CD4-positive, alpha-beta T cell treated with Interleukin-10 for 1 hour (primary cell): ENCODE measurements at places on chromosomes 4 and X.
A peak's percentile ranks its signal among the peaks of the same experiment; 100 is the strongest.

- DNase-seq = no peak
Measured at GRCh38 chrX:6693051-6693450, 158.1 kb upstream of the VCX3A start.

GRCh38 chr4:14583331-14583730 is 418.9 kb upstream of the CPEB2 start:
- DNase-seq = no peak

DNA sequence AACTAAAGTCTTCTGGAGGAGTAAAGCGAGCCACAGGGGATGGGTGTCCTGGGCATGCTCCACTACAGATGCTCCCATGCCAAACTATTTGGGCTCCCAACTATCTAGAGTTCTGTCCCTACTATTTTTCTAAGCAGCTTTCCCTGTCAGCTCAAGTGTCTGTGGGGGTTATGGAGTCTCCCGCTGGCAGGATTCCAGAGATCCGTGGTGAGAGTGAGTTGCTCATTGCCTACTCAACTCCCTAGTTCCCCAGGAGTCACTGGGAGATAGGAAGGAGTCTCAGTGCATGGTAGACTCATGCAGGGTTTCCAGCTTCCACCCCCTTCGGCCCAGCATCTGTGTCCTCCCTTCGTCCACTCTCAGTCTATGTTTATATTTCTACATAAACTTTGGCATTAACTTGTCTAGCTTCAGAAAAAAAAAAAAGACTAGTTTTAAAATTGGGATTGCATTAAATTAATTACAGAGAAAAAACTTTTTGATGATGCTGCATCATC is 55.1 kb upstream of the INPP4B start:
- DNase-seq = no peak

DNA sequence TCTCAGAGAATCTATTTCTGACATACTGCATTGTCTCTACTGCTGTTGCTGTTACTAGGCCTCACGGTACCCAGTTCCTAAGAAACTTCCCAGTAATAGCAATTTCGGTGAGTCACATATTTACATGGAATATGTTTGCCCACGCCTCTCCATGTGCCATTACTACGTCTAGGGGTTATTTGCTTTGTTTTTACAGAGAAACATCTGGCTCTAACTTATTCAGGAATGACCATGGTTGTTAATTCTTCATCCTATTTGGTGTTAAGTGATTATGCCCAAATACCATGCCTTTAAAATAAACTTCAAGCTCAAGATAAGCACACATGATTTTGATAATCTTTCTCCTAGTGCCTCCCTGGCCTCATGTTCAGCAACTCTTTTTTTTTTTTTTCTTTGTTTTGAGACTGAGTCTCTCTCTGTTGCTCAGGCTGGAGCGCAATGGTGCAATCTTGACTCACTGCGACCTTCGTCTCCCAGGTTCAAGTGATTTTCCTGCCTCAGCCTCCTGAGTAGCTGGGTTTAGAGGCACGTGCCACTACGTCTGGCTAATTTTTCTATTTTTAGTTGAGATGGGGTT is 101.0 kb upstream of the HS3ST1 start:
- DNase-seq = no peak

GRCh38 chr4:21012851-21013331 is 312.6 kb downstream of the PACRGL start:
- DNase-seq = no peak

DNA sequence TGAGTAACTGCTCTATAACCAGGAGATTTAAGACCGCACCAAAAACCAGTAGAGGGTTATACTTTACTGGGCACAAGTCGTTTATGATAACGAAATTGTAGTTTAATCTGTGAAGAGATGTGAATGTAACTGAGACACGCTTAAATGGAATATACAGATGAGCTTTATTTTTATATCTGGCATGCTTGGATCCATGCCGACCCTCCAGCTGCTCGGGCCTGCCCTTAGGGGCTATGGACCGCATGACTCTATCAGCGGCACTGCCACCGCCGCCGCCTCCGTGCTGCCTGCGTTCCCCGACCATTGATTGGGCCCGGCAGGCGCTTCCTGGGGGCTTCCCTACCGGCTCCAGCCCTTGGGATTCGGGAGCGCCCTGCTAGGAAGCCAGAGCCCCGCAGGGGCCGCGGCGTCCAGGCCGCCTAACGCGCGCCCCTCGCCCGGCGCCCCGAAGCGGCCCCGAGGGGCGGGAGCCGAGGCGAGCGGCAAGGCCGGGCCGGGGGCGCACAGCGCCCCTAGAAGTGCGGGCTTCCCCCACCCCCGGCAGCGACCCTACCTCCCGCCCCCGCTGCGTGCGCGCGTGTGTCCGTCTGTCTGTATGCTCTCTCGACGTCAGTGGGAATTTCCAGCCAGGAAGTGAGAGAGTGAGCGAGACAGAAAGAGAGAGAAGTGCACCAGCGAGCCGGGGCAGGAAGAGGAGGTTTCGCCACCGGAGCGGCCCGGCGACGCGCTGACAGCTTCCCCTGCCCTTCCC is at the start of gene NFKB1:
NFKB1 (plus strand) TSS at position 664 of the 751 bp plus-strand sequence. CDS start 24,160 bp downstream, outside the sequence.
- peak; percentile 93 for DNase-seq

DNA sequence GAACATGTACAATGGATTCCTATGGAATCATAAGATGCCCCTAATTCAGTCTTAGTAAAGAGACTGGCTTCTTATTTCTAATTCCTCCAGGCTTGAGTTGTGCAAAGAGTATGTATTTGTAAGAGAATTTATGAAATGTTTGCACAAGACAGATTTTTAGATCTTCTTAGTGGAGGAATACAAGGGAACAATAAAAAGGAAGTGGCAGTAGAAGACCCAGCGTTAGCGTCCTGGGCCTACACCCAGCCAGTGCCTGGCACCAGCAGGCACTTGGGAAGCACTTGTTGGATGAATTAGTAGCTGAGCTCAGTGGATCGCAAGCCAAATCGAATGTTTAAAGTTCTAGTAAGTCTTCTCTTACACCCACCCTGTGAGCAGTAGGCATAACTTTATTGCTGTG is 157.4 kb downstream of the PTTG2 start:
- no peak for DNase-seq

DNA sequence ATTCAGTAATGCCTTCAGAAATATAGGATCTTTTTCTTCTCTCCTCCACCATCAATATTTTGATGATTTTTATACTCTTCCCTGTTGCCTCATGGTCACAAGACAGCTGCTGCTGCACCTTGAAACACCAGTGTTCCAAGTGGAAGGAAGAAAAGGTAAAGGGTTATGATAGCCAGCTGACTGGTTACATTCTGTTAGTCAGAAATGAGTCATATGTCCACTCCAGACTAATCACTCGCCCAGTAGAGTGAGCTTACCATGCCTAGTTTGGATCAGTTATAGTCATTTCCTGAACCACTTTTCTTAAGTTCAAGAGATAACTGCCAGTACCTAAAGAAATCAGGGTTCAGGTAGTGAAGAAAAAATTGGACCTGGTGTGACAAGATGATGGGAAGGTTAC is 532.3 kb upstream of the SMIM31 start:
- no peak for DNase-seq

- DNase-seq = no peak
Measured at GRCh38 chr4:20251796-20252655, at the start of gene SLIT2. Gene SLIT2, plus strand, starts transcription at chr4:20251905. Its CDS starts 1,911 bp downstream, at chr4:20253816.

GRCh38 chr4:130336585-130337217 is 1240.7 kb downstream of the C4orf33 start:
- no peak for DNase-seq
